Astrocyte (in vitro differentiated cells and primary cell): ENCODE measurements at places on chromosomes 7 and 10. TPM values are rescaled to one million over a fixed set of nuclear protein-coding genes. Genes with fewer than 3 reads are reported as not detected.

Gene ADAM8
- total RNA-seq = 1.7 and 4.6 TPM in 2 replicates

GRCh38 chr10:33006342-33006887 lies 48.4 kb upstream of the ITGB1 start:
- DNase-seq = no peak

DNA sequence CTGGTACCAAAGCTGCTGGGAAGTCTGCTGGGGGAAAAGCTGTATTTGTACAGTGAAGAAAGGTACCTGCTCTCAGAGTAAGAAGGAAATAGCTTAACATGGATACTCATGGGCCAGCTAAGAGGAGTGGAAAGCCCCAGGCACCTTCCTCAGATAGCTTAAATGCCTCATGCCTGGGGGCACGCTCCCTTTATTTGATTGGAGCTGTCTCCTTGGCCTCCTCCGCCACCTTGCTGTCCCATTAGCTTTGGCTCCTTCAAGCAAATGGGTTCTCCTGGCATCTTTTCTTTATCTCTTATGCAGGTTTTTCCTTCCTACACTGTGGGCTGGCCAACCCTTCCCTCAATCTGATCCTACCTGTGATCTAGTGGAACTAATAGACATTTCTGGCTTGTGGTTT lies 318.5 kb downstream of the SH2D4B start:
- no peak for DNase-seq

DNA sequence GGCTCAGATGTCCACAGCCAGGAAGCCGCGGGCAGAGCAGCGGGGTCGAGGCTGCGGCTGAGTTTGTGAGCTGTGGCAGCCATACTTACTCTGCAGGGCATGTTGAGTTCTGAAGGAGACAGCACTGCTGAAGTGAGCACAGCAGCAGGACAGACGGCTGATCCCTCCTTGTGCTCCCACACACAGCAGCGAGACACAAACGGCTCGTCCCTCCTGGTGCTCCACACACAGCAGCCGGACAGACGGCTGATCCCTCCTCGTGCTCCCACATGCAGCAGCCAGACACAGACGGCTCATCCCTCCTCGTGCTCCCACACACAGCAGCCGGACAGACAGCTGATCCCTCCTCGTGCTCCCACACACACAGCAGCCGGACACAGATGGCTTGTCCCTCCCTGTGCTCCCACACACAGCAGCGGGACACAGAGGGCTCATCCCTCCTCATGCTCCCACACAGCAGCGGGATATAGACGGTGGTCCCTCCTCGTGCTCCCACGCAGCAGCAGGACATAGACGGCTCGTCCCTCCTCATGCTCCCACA lies 305.1 kb downstream of the PTPRN2 start:
- no peak for DNase-seq

GRCh38 chr7:127056202-127056601 lies 196.5 kb downstream of the GRM8 start:
- no peak for DNase-seq

DNA sequence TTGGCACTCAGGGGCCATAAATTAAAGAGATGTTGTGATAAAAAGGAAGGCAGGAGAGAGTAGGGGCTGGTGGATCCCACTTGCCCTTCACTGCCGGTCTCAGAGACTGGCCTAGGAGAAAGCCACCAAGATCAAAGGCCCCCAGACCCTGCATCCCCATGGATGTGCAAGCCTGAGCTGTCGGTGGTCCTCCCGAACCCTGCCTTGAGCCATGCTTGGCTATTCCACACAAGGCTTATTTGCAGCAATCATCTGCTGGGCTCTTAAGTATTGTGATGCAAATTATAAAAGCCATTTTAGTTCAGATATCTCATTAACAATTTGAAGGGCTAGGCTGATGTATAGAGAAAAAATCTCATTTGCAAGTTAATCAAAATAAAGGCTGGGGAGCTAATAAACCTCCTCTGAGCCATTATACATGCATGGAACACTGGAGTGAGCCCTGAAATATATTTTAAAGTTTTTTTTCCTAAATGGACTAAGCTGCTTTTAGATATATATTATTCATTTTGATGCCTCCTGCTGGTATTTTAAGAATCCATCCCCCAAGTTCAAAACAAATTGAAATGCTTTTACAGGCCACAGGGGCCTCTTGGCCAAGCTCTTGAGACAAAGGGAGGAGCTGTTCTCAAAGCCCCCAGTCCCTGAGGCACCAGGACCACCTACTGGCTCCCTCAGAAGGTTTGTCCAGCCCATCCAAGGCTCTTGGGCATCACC lies 28.1 kb downstream of the OAT start:
- DNase-seq = no peak

Gene ANKRD7
- total RNA-seq = 0.41 and 0.82 TPM in 2 replicates

Gene MMD2
- not detected in 2 replicates for total RNA-seq

Gene ASIC3
- total RNA-seq = 3.9 and 5.9 TPM in 2 replicates

Gene CALHM1
- total RNA-seq = not detected in 2 replicates

GRCh38 chr7:75953931-75954330 lies 39.0 kb downstream of the POR start:
- no peak for DNase-seq
